Glomerular endothelial cell (primary cell): ENCODE measurements at places on chromosomes 12 and 14. TPM values are rescaled to one million over a fixed set of nuclear protein-coding genes. Genes with fewer than 3 reads are reported as not detected.

Gene APEX1
- total RNA-seq: 152 and 255 TPM in 2 replicates

GRCh38 chr12:116818341-116818856 lies 62.8 kb downstream of the HRK start:
- DNase-seq: no peak

DNA sequence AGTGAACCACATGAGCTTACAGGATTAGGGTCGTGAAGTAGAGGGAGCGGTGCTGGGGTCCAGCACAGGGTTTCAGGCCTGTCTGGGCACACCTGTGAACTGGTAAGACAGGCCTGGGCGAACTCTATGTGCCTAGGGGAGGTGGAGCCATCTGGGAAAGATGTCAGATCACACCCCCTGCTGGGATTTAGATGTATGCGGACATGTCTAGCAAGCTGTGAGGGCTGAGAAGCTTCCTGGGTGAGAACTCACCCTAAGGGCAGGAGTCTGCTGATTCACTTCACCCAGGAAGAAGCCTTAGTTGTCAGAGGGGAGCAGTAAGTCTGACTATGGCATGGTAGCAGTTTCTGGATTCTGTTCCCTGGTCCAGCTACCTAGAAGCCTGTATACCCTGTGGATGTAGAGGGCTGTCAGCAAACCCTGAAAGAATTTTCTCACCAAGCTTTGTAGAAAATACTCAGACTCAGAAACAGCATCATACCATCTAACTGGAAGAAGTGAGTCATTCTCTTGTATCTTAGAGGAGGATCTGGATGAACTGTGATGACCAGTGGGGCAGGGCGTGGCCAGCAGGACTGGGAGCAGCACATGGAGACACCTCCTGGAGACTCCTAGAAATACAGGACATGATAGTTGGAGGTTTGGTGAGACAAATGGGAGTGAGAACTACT lies 11.2 kb upstream of the PYGL start:
- no peak for DNase-seq

DNA sequence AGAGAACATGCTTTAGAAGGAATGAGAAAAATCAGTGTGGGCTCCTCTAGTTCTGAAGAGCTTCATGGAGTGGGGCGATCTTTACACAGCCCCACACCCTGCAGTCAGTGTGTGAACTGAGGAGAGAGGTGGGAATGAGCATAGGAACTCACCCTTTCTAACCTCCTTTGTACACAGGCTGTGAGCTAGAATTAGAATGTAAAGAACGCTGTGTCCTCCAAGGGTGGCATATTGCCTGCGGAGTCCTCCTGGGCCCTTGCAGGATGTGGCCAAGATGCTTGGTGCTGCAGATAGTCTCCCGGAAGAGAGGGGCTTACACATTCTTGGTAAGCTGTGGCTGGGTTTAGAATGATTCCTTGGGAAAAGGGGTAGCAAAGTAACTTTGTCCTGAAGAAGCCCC lies 43.9 kb downstream of the NINJ2 start:
- no peak for DNase-seq

Gene USP44
- total RNA-seq: 0.41 and 0.73 TPM in 2 replicates
